A549 treated with ZK216348 at 1 μM for 4 hours (cell line): ENCODE measurements at places on chromosomes 2 and 18. TPM values are rescaled to one million over a fixed set of nuclear protein-coding genes. Genes with fewer than 3 reads are reported as not detected.

RNF125 gene
- 0.18 to 1.1 TPM (median 0.47 TPM) in 5 replicates for total RNA-seq

ACOXL gene
- 0.06 TPM in 1 of 5 replicates, not detected in the others for total RNA-seq

HSBP1L1 gene
- total RNA-seq = 11.3 to 15.3 TPM (median 12.7 TPM) in 5 replicates

CYP26B1 gene
- total RNA-seq = 9.1 to 17.7 TPM (median 14.5 TPM) in 5 replicates

C2orf80 gene
- total RNA-seq = not detected in 5 replicates

CDH20 gene
- total RNA-seq = not detected in 5 replicates

THAP4 gene
- total RNA-seq = 57.1 to 84.6 TPM (median 79.5 TPM) in 5 replicates

IL36RN gene
- 0.06 to 0.13 TPM in 2 of 5 replicates, not detected in the others for total RNA-seq

CENPA gene
- total RNA-seq = 46.7 to 57.0 TPM (median 49.9 TPM) in 5 replicates

DSG3 gene
- not detected in 5 replicates for total RNA-seq

FBLN7 gene
- 0.28 to 0.91 TPM (median 0.60 TPM) in 5 replicates for total RNA-seq

FER1L5 gene
- total RNA-seq = not detected in 5 replicates

LBX2 gene
- total RNA-seq = 2.2 to 4.3 TPM (median 3.3 TPM) in 5 replicates

SERPINB4 gene
- total RNA-seq = 0.17 to 0.25 TPM (median 0.18 TPM) in 3 of 5 replicates, not detected in the others

KLF7 gene
- total RNA-seq = 15.7 to 27.0 TPM (median 24.3 TPM) in 5 replicates

SPDYA gene
- 0.14 to 0.33 TPM (median 0.27 TPM) in 4 of 5 replicates, not detected in the other for total RNA-seq

PLEK gene
- not detected in 5 replicates for total RNA-seq

ATP6V1C2 gene
- total RNA-seq = 0.07 to 0.31 TPM (median 0.17 TPM) in 4 of 5 replicates, not detected in the other

C2orf72 gene
- 5.3 to 8.1 TPM (median 6.5 TPM) in 5 replicates for total RNA-seq

FBXO48 gene
- 0.35 to 0.71 TPM (median 0.56 TPM) in 5 replicates for total RNA-seq

ALPI gene
- not detected in 5 replicates for total RNA-seq

BMP10 gene
- not detected in 5 replicates for total RNA-seq

TXNDC2 gene
- 0.15 to 0.34 TPM (median 0.17 TPM) in 5 replicates for total RNA-seq

CCDC150 gene
- 4.2 to 8.0 TPM (median 5.6 TPM) in 5 replicates for total RNA-seq
